ENCODE measurements at places on chromosomes 5 and 9.
A peak's percentile ranks its signal among the peaks of the same experiment; 100 is the strongest.

DNA sequence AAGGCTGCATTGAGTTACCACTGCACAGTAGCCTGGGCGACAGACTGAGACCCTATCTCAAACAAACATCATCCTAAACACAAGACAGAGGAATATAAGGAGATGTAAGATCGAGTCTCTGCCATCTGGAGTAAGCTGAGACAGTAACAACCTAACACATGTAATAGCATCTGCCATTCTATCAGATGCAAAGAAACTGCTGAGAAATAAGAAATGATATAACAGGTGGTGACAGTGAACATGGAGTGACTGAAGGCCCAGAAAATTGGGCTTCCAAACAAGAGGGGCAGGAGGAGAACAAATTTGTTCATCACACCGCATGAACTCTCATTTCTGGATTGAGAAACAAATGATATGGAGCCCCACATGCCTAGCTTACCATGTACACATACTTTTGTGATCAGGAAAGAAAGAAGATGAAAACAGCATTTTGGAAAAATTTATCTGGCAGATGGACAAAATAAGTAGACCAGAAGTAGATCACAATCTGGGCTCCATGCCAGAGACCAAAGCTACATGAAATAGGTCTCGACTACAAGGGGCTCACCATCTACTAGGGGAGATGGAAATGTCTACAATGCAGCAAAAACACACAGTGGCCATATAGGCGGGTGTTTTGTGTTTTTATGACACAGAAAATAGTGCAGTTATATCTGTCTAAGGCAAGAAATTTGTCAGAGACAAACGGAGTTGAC is 45.5 kb downstream of the ECPAS start:
- DNase-seq, result no peak

- no peak for DNase-seq
These were observed at the start of gene UGT3A2 for GRCh38 chr5:36066540-36067210. Gene UGT3A2 (minus strand): TSS chr5:36066882. CDS start chr5:36066789, 93 bp downstream.

- peak; percentile 67 for DNase-seq
These were observed 12.9 kb upstream of the ACTBL2 start for GRCh38 chr5:57495285-57496086.

- DNase-seq, result no peak
These were observed 701.7 kb downstream of the CETN3 start for GRCh38 chr5:89707891-89708290.

- DNase-seq, result no peak
These were observed 13.5 kb upstream of the MELK start for GRCh38 chr9:36559036-36559695.

- no peak for DNase-seq
These were observed 210.9 kb downstream of the C9orf152 start for GRCh38 chr9:109996936-109997580.

DNA sequence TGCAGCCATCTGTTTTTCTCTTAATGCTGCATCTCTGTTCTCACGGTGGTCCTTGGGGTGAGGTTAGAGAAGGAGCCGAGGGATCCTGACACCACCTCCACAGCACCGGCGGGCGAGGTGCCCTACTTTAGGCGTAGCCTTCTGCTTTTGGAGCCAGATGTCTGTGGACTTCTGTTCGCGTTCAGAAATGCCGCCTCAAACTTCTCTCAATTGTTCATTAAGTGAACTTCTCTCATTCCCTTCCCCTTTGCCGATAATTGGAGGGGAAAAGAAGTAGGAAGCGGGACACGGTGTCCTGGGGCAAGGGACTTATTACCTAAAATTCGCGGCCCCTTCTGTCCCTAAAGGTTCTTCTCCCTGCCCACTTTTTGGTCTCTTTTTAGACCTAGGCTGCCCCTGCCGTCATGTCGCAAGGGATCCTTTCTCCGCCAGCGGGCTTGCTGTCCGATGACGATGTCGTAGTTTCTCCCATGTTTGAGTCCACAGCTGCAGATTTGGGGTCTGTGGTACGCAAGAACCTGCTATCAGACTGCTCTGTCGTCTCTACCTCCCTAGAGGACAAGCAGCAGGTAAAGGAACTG is 455 bp downstream of the KIF20A start:
- DNase-seq, result no peak

- no peak for DNase-seq
These were observed 21.0 kb upstream of the FAM151B start for GRCh38 chr5:80466669-80467485.

DNA sequence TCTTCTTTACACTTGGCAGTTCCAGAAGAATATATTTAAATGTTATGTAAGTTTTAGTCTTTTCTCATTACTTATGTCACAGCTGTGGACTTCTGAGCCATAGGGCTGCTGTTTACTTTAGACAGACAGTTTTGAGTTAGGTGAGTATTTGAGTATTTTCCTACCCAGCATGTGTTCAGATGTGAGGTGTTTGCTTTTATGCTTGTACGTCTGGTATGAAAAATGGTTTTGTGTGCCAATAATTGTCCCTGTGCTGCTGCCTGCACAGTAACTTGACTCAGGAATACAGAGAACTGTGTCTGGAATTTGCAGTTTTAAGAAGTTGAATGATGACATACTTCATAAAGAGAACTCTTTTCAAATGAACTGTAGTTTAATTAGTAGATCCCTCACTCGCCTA is 20.8 kb downstream of the MEGF10 start:
- DNase-seq, result no peak

GRCh38 chr9:27629425-27629824 is 56.1 kb upstream of the C9orf72 start:
- DNase-seq, result no peak

- no peak for DNase-seq
These were observed 320.4 kb upstream of the EFNA5 start for GRCh38 chr5:107990881-107991810.

- no peak for DNase-seq
These were observed 53.1 kb upstream of the TGFBR1 start for GRCh38 chr9:99051851-99052250.

DNA sequence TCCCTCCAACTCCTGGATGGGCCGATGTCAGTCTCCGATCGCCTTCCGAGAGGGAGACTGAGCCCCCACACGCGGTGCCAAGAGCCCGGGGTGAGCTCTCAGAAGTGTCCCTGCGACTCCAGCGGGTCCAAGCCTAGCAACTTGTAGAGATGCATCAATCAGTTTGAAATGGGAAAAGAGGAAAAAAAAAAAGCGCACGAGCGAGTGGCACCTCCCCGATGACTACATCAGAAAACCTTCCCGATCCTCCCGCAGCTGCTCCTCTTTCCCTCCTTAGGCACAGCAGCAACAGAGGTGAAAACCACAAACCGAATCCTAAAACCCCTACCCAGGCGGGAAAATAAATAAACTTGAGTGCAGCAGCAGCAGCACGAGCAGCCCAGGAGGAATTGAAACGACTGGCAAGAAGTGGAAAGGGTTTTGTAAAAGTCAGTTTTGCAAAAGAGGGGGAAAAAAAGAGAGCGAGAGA is 1.0 kb upstream of the EFNA5 start:
- no peak for DNase-seq

- DNase-seq, result peak; percentile 17
These were observed 25.7 kb downstream of the UTP15 start for GRCh38 chr5:73591102-73591695.

GRCh38 chr5:38603691-38604090 is 47.2 kb upstream of the LIFR start:
- DNase-seq, result no peak

DNA sequence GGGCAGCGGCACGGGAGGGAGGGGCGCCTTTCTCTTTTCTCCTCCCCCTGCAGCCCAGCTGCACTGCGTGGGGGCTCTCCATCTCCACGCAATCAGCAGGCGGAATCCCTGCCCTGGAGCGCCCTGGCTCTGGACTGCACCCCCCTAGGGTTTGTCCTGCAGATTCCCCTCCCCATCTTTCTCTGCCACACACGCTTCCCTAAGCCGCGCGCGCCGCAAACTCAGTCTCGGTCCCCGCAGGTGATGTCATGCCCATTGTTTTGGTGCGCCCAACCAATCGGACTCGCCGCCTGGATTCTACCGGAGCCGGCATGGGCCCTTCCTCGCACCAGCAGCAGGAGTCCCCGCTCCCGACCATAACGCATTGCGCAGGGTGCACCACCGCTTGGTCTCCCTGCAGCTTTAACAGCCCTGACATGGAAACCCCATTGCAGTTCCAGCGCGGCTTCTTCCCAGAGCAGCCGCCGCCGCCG is at the start of gene KCNN2:
KCNN2 (plus strand) TSS at position 347 of the 473 bp plus-strand sequence; CDS start at position 417, 70 bp downstream.
- DNase-seq, result no peak

GRCh38 chr9:23431459-23431858 is 394.6 kb downstream of the ELAVL2 start:
- DNase-seq, result no peak

- DNase-seq, result no peak
These were observed 19.5 kb downstream of the RAPGEF1 start for GRCh38 chr9:131720330-131720729.

GRCh38 chr9:93261281-93261680 is 77.3 kb downstream of the WNK2 start:
- no peak for DNase-seq

DNA sequence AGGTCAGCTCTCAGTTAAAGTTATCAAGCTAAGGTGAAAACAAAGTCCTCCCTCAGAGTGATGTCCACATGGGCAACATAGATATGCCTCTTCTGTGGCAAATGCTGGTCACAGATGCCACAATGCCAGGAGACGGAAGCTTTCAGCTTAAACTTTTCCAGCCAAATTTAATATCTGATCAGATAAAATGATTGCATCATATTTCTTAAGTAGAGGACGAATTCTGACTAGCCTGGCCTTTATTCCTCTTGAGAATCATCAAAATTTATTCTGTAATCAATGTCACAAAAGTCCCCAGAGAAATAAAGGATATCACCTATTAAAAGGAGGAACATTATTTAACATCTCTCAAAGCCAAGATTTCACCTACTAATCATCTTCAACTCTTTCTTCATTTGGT is 161.9 kb downstream of the MARCHF11 start:
- DNase-seq, result no peak

DNA sequence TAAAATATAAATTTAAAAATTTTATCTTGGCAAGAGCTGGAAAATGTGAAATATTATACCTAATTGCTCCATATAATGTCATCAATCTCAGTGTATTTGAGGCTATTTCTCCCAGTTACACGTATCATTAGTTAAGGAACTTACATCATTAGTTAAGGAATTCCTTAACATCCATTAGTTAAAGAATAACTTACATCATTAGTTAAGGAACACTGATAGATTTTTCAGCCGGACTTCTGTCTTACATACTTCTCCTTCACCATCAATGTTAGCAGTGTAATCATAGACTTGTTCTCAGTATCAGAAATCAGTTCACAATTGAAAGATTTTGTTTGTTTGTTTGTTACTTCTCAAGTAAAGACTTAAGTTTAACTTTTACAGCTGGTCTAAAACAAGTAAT is 524.4 kb upstream of the CHD1 start:
- DNase-seq, result no peak

- DNase-seq, result no peak
These were observed 57.9 kb downstream of the SHB start for GRCh38 chr9:38010918-38011704.

DNA sequence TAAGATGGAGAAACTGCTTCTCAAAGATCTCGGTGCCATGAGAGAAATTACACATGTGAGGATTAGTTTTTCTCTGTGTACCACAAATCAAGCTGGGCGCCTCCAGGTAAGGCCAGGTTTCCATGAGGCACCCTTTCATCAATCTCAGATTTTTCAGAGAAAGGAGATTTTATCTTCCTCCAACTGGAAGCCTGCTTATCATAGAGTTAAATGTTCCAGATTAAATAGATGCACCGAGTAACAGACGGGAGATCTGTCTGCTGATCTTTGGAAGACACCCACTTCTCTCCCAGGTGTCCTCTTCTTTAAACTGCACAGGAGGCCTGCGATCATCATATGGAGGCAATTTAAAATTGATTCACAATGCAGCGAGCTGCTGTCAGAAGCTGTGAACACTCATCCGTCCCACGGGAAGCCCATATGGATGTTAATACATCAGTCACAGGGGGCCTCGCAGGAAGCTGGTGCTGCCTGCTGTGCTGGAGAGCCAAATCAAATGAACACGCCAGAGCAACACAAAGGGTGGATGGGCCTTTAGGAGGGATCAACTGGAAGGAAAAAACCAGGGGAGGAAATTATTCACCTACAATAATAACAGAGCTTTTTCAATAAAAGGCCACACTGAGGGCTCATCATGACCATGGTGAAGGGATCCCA is 93.3 kb downstream of the TLE1 start:
- DNase-seq, result no peak

Data from KG1 (cell line).